NCI-H1930 (cell line): ENCODE measurements at places on chromosomes 5 and 9.

- DNase-seq, result no peak
Measured at GRCh38 chr5:14101922-14102321, 41.2 kb upstream of the TRIO start.

DNA sequence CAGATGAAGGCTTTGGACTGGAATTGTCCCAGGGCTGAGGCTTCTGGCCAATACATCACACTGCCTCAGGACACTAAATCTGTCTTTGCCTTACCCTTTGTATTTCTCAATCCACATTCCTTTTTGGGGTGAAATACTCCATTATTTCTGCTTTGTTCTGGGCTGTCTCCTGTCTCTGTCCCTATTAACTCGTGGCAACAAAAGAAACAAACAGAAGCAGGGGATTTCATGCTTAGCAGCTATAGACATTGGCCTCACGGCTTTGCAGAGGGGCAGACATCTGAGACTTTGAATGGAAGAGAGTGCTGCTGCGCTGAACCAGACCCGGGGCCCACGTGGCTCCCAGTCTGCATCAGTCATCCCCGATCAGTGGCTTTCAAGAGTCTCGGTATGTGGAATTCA lies 129.7 kb downstream of the ARL15 start:
- DNase-seq, result no peak

DNA sequence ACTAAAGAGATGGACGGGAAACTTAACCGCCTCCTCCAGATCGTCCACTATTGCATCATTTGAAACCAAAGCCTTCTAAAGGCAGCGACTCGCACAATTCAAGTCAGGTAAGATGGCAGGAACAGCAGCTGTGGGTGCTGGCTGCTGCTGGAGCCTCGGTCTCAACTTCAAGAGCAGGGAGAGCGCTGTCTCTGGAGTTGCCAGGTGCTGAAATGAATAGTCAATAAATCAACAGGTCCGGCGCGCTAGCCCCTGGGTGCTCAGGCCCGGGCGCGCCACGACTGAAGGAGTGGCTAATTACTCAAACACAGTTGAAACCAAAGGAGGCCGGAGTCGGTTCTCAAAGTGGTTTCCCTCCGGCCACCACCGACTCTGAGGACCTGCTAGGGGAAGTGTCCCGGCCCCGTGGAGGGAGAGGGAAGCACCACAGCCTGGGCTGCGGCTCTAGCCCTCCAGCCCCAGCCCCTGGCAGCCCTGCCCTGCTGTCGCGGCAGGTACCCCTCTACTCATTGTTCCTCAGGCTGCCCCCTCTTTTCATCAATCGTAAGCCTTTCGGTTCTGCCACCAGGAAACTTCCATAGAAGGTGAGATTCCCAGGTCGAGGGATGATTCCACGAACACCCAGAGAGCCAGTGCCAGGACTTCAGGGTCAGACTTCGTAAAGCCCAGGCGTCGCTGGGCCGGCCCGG lies 804 bp downstream of the TTC39B start:
- peak; percentile 16 for DNase-seq

DNA sequence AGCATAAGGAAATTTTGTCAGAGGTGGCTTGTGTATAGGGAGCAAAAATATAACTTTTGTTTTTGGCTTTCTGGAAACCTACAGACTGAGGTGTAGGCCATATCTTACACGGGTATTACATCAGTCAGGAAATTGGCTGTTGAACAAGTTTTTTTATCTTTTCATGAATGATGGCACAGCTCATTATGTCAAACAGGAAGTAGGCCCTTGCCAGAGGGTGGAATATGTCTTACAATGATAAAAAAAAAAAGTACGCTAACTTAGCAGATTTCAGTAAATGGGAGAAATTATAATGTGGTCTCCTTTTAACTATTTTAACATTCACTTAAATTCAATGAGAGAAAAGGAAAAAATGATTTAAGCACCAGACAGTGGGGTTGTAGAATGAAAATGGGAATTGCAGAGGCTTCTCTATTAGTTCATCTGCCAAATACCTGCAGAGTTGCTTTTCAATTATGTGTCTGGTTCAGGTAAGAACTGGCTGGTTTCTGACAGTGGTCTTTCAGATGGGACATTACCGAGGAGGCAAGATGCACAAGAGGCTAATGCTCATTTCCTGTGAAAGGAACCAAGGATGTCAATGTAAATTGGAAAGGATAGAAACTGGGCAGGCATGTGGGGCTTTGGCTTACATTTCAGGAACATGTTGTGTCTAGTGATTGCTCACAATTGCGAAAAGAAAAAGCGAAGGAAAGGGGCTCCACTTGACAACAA lies 169.9 kb downstream of the NNT start:
- no peak for DNase-seq

DNA sequence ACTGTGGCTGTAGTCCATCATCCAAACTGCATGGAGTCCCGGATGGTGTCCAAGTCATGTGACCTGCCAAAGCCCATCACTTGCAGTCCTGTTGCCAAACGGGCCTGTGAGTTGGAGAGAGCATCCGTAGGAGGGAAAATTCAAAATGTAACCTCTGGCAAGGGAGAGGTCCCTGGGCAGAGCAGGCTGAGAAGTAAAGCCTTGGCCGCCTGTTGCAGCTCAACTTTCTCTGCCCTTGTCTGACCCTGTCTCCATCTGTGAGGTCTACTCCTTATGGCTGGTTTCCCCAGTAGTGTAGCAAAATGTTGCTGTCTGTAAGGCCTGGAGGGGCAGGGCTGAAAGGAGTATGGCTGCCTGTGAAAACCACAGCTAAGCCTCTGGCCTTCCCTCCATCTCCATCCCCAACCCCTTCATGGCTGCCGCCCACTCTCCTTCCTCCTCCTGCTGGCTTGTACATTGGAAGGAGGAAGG lies 163.5 kb downstream of the SEMA6A start:
- no peak for DNase-seq
